ENCODE measurements at places on chromosomes 5 and 9.

- no peak for DNase-seq
These were observed 549.7 kb downstream of the CSNK1G3 start for GRCh38 chr5:124061663-124062062.

- DNase-seq: no peak
These were observed 436.5 kb downstream of the KIAA0825 start for GRCh38 chr5:94181895-94182294.

DNA sequence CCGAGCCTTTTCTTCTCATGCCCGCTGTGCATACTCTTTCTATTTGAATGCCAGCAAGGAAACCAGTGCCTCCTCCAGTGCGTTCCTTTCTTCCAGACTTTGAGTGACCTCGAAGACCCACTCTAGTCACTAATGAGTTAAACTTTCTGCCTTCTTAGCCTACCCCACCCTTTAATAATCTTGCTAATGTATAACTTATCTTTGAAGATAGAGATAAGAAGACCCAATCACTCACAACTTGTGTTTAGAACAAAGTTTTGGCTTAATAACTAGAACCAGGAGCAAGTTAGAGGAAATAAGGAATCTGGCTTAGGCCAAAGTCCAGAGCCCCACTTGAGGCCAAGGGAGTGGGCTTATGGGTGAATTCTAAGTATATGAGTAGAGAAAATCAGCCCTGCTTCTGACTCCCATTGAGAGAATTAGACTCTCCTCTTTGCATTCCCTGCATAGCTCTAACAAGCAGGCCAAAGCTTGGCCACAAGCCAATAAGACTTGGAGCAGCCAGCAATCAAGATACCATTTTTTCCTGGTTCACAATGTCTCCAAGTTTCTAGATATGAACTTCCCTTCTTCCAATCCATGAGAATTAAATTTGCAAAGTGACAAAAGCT, 181.5 kb upstream of the PIK3R1 start:
- no peak for DNase-seq

- no peak for DNase-seq
These were observed 255.2 kb downstream of the CRB2 start for GRCh38 chr9:123611226-123611625.

- peak; percentile 42 for DNase-seq
These were observed 32.3 kb downstream of the TNPO1 start for GRCh38 chr5:72848474-72849428.

GRCh38 chr5:88820581-88820980, 62.4 kb downstream of the MEF2C start:
- no peak for DNase-seq

All from Caki2 (cell line).